Hindlimb muscle (tissue), 1 donor: ENCODE measurements at places on chromosomes 6 and 20.

GRCh38 chr6:56370127-56370540 lies 122.8 kb upstream of the COL21A1 start:
- peak; percentile 78 for DNase-seq

- DNase-seq, result peak; percentile 49
Measured at GRCh38 chr20:9609887-9610502, 95.6 kb downstream of the LAMP5 start.

DNA sequence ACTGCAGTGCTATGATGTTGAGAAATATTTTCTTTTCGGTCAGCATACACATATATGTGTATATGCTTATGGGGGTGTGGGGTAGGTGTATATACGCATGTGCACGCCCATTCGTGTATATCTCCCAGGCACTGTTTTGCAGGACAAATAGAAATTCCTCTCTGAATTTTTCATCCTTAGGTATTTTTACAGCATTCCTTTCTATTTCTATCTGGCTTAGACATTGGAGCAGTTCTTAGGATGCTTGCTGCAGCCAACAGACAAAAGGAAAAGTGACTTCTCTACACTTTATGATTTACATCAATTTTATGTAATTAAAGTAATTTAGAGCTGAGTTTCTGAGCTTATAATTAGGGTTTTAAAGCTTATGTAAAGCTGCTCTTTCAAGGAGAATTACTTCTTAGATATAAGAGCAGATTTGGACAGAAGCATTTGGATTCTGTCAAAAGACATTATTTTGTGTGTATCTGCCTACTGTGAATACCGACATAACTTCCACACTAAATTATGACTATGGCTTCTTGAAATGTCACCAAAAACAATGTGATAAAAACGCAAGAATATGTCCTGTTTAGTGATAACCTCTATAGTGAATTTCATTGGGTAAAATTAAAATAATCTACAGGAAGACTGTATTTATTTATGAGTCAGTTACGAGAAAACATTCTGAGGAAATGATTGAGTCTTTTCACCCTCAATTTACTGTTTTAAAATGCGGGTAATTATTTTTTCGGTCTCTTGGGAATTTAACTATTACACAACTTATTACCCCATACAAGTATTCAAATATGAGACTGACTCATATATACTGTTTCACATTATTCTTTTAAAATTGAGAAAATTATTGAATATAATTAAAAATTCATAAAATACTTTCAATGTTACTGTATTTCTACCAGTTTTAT lies 21.3 kb upstream of the CEP43 start:
- DNase-seq, result no peak

GRCh38 chr6:30121446-30122366 lies 8.8 kb upstream of the TRIM31 start:
- no peak for DNase-seq

DNA sequence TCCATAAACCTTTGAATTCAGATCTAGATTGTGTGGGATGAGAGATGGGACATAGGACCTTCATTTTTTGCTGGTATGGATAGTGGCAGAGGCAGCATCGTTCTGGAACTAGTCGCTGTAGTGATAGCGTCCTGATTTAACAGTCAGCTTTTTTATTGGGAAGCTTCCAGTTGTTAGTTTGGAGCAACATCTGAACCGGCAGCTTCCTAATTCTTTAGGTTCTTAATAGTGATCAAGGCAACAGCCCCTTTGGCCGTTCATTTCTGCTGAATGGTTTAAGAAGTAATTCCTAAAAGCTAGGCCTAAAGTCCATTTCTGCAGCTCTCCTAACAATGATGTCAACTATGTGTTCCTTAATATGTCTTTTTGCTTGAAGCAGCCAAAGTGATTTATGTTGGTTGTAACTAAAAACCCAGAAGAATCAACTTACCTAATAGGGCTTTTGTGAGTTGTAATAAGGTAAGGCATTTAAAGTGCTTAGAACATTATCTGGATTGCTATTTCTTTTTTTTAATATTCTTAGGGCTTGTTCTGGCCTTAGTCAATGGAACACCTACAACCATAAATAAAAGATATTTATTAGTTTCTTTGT lies 90.3 kb downstream of the SHLD1 start:
- no peak for DNase-seq

- DNase-seq, result no peak
Measured at GRCh38 chr6:109015176-109015575, 79.5 kb downstream of the SESN1 start.

GRCh38 chr20:51402201-51402600 lies 140.3 kb downstream of the NFATC2 start:
- no peak for DNase-seq

GRCh38 chr6:71326611-71327010 lies 38.0 kb downstream of the OGFRL1 start:
- no peak for DNase-seq

GRCh38 chr6:145009711-145010110 lies 724.6 kb downstream of the UTRN start:
- DNase-seq, result peak; percentile 28

DNA sequence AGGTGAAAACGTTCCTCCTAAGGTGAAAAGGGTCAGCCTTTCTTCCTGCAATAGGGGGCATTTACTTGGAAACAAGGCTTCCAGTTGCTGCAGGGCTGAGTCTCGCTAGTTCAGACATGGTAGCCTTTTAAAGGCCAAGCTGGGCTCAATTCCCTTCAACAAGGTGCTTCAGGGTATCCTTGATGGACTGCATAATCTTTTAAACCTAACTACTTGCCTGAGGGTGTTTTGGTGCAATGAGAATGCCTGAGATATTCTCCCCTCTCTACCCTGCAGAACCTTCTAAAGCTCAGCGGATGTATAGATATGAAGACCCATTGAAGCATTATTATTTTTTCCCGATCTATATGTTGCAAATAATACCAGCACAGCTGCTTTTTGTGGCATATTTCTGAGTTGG lies 416.1 kb downstream of the QKI start:
- DNase-seq, result no peak

DNA sequence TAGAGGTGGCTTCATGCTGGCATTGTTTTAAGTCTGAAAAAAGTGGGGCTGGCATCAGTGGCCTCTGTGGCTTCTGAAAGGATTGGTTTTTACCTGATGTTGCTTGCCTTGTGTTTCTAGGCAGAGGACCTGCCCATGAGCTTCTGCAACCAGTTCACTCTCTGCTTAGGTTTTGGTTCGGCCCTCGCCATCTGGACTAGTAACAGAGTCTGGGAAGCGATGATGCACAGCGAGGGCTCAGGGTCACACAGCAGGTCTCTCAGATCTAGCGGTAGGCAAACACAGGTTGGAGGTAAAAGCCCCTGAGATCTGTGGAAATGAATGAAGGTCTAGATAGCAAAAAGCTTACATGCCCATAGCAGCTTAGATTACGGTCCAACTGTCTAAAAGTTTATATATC lies 6.8 kb upstream of the RBL1 start:
- no peak for DNase-seq

DNA sequence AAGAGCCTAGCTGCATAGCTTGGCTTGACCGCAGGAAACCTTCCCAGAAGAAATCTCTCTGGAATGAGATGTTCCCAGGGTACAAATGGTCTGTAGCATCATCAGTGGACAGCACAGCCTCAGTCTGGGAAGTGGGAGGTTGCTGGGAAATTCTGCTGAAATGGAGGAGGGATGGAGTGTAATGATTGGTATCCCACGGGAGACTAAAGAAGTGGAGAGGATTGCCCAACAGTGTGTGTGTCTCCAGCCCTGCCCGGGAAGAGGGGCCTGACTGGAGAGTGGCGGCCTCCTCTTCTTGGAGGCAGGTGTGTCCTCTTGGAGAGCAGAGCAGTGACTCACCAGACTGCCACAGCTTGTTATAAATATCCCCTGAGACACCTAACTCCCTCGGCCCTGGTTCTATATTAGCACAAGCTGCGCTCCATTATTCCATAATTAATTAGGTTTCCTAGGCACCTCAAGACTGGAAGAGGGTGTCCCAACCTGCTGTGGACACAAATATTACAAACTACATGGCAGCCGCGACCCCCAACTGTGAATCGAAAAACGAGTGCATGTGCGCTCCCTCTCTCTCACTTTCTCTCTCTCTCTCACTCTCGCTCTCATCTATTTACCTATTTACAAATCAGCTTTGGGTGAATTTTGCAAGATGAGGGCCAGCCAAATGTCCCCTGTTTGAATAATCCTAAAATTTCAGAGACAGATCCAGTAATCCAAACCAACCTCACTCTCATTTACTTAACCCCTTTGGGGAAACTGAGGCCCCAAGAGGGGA lies 68.8 kb downstream of the FGD2 start:
- DNase-seq, result no peak

- DNase-seq, result no peak
Measured at GRCh38 chr6:21323577-21323976, 270.0 kb upstream of the SOX4 start.

DNA sequence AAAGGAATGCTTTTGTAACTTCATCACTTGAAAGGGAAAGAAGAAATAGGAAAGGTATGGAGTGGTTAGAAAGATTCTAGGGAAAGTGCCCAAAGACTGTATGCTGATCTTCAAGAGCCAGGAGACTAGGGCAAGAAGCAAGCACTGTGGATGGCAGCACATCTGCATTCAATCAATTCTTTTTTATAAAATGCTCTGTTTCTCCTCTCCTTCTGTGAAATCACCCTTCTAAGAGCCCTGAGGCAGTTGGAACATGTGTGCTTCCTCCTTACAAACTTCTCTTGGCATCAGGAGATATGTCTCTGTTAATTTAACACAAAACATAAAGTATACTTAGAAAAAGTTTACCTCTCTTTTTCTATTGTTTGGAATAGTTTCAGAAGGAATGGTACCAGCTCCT lies 1162.2 kb upstream of the GJE1 start:
- no peak for DNase-seq

DNA sequence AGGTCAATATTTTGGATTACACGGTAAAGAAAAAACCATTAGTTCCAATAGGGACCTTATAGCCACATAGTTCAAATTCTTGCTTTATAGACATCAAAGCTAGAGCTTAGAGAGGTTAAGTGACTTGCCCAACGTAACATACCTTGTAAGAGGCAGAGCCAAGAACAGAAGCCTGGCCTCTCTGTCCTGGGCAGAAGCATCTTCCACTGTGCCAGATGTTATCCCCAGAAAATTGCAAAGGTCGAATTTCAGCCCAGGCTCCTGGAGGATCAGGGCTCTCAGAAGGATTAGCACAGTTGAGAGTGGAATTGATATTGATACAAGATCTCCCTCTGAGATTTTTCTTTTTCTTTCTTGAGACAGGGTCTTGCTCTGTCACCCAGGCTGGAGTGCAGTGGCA lies 6.1 kb downstream of the SMIM28 start:
- DNase-seq, result no peak

- no peak for DNase-seq
Measured at GRCh38 chr6:41346441-41346840, 11.0 kb downstream of the NCR2 start.

GRCh38 chr6:123745895-123746294 lies 57.8 kb upstream of the NKAIN2 start:
- DNase-seq, result no peak

- no peak for DNase-seq
Measured at GRCh38 chr20:46139908-46140482, 21.9 kb downstream of the CD40 start.

DNA sequence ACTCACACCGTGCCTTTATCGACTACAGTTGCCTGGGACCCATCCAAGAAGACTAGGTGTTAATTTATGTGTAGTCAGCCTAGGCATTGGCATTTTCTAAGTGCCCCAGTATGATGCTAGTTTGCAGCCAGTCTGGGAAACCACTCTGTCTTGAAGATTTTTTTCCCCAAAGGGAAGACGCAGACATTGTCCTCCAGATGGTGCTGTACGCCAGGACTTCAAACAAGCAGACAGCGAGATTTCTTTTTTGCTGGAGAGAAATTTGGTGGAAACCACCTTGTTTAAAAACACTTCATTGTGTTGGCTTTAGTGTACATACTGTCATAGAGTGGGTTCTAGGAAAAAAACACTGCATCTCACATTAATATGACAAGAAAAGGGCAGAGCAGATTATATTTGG lies 30.0 kb downstream of the ALDH5A1 start:
- DNase-seq, result no peak

GRCh38 chr6:149909701-149910470 lies 12.0 kb upstream of the RAET1E start:
- no peak for DNase-seq

DNA sequence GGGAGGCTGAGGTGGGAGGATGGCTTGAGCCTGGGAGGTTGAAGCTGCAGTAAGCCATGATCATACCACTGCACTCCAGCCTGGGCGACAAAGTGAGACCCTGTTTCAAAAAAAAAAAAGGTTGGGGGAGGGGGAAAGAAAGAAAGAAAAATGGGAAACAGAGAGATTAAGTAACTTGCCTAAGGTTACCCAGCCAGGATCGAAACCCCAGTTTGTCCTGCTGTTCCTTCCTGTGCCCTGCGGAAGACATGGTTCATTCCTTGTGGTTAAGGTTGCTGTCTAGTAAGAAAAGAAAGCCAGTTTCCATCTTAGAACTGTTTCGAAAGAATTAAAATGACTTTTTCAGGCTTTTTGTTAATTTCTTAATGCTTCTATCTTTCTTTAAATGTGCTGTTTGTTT lies 29.8 kb downstream of the C6orf89 start:
- no peak for DNase-seq
